CD4-positive, alpha-beta T cell treated with Interleukin-15 for 4 hours (primary cell): ENCODE measurements at places on chromosomes 2 and 18.

- no peak for DNase-seq
These were observed 147.7 kb upstream of the RAB12 start for GRCh38 chr18:8461544-8461943.

- DNase-seq = no peak
These were observed 25.1 kb downstream of the COLEC12 start for GRCh38 chr18:475202-476031.

GRCh38 chr18:48116873-48117630 lies 186.6 kb upstream of the SMAD2 start:
- no peak for DNase-seq

GRCh38 chr2:181275643-181276070 lies 181.5 kb upstream of the ITGA4 start:
- DNase-seq = peak; percentile 40

- DNase-seq = no peak
These were observed 18.8 kb downstream of the MAPK4 start for GRCh38 chr18:50578651-50579050.

- no peak for DNase-seq
These were observed 14.4 kb downstream of the RAB12 start for GRCh38 chr18:8623549-8624106.

- DNase-seq = no peak
These were observed 58.7 kb upstream of the SLC66A3 start for GRCh38 chr2:11096591-11096990.

DNA sequence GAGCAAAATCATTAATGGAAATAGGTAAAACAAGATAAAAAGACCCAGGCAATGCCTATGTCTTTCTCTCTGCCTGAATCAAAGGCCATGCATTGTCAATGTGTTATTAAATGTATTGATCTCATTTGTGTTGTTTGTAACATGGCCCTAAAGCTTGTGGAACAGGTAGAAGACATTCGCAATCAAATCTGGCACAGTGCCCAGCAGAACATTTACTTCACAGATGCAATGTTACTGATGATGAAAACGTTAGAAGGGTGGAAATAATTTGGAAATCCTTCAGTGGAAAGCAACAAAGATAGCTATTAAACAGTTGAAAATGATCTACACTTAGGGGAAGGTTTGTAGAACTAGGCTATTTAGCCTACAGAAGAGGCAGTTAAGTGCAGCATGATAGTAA lies 368.2 kb downstream of the EPHA4 start:
- DNase-seq = no peak

DNA sequence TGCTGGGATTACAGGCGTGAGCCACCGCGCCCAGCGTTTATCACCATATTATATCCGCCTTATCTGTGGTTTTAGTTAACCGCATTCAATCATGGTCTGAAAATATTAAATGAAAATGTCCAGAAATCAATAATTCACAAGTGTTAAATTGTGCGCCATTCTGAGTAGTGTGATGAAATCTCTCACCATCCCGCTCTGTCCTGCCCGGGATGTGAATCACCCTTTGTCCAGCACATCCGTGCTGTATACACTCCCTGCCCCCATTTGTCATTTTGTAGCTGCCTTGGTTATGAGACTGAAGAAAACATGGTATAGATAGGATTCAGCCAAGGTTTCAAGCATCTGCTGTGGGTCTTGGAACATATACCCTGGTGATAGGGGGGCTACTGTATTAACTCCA lies 70.7 kb downstream of the TIMM21 start:
- DNase-seq = no peak

GRCh38 chr2:64937687-64938491 lies 51.3 kb upstream of the SLC1A4 start:
- no peak for DNase-seq

- DNase-seq = no peak
These were observed 26.3 kb downstream of the DHRS9 start for GRCh38 chr2:169095621-169096105.

DNA sequence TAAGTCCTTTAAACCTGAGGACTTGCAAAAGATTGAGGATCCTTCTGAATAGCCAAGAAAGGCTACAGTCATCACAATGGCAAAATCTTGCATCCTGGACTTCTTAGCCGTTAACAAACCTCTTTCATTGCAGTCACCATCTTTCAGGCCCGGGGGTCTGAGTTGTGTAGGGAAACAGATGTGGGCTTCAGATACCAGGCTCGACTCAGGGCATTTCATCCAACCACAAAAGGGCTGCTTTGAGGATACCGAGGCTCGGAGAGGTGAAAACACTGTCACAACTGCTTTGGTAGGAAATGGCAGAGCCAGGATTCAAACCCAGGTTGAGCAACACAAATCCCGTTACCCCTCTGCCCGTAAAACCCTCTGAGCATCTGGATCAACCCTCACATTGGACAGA lies 147.4 kb downstream of the TFCP2L1 start:
- no peak for DNase-seq

DNA sequence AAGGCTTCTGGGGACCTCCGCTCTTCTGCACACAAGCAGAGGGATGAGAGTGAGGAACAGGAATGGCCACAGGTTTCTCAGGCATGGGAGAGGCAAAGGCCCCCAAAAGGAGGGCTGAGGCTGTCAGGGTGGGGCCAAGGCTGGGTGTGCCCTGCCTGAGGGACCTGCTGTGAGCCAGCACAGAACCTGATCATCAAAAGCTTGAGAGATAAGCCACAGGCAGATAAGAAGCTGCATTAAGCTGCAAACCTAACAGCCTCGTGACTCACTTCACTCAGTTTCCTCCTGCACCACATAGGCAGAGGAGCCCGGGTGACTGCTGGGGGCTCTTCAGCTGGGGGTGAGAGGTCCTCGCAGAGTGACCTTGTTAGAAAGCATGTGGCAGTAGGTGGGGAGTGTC lies 64.5 kb upstream of the LAPTM4A start:
- no peak for DNase-seq

DNA sequence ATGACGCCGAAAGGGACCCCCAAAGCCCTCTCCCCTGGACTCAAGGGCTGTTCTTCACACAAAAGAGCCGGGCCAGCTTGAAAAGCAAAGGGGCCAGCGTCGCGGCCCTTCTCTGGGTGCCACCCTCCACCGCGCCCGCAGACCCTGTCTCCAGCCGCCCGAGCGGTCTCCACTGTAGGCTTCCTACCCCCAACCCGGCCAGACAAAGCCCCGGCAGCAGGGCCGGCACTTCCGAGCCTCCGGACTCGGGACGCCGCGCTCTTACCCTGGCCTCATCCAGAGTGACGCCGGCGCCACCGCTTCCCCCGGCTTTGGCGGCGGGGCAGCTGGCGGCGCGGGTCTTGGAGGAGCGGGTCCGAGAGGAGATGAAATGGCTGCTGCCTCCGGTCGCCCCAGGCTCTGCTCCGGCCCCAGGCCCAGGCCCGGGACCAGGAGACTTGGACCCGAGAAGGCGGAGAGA lies 603 bp downstream of the ATAD2B start:
- no peak for DNase-seq

- DNase-seq = no peak
These were observed 413.6 kb downstream of the THSD7B start for GRCh38 chr2:137178951-137179377.

GRCh38 chr2:183543731-183544130 lies 419.5 kb downstream of the NUP35 start:
- DNase-seq = no peak

GRCh38 chr2:33215299-33215698 lies 261.1 kb upstream of the RASGRP3 start:
- no peak for DNase-seq

DNA sequence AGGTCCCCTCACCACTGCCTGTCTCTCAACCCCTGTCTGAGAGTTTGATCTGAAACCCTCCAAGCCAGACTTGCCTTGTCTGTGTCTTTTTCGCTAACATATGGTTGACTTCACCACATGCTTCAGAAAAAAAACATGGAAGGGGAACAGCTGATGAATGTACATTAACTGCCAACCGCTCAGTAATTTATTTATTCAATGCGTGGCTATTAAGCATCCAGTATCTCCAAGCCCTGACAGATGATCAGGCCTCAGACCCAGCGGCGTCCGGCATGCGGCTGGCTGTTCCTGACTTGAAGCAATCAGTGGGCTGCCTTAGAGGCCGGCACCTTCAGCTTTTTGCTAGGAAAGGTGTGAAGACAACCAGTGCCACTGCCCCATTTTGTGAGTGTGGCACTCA lies 62.3 kb downstream of the NGEF start:
- no peak for DNase-seq

- no peak for DNase-seq
These were observed 237.5 kb downstream of the TWIST2 start for GRCh38 chr2:239085201-239085992.

DNA sequence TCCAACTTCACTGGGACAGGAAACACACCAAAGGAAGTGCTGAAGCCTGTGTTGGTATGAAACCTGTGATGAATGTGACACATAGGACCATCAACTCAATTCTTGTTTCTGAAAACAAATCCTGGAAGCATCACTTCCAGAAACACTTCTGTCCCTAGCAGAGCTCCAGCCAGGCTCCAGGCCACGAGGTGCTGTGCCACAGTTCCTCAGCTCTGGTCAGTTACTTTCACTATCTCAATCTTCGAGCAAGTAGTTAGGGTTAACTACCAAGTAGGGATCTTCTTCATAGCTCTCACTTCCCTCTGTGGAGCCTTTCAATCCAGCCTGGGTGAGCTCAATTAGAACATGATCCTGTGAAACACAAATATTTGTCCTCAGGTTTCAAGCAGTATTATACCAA lies 3.6 kb upstream of the LCT start:
- DNase-seq = no peak

GRCh38 chr2:123073371-123073770 lies 951.7 kb upstream of the CNTNAP5 start:
- no peak for DNase-seq

- DNase-seq = no peak
These were observed 797.0 kb upstream of the CHAC2 start for GRCh38 chr2:52970642-52971041.

DNA sequence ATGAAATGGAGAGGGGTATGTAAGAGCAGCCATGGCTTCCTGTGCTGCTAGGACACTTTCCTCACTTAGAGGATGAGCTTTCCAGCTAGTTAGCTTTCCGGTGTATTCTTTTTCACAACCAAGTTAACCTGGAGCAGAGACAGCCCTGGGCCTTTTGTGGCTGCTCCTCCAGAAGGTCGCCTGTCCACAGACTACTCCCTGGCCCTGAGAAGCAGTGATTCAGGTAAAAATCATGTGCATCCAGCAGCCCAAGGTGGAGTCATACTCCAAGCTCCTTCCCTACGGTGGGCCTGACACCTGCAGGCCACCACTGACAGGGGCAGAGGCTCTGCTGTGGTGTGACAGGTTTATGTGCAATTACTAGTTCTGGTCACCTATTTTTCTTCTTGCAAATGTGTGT lies 187.2 kb downstream of the ANKRD30B start:
- DNase-seq = no peak

GRCh38 chr2:232993231-232993821 lies 19.7 kb downstream of the NGEF start:
- no peak for DNase-seq

- no peak for DNase-seq
These were observed 139.0 kb downstream of the CELF4 start for GRCh38 chr18:37426586-37426985.

GRCh38 chr2:225378984-225379383 lies 20.5 kb upstream of the NYAP2 start:
- no peak for DNase-seq

DNA sequence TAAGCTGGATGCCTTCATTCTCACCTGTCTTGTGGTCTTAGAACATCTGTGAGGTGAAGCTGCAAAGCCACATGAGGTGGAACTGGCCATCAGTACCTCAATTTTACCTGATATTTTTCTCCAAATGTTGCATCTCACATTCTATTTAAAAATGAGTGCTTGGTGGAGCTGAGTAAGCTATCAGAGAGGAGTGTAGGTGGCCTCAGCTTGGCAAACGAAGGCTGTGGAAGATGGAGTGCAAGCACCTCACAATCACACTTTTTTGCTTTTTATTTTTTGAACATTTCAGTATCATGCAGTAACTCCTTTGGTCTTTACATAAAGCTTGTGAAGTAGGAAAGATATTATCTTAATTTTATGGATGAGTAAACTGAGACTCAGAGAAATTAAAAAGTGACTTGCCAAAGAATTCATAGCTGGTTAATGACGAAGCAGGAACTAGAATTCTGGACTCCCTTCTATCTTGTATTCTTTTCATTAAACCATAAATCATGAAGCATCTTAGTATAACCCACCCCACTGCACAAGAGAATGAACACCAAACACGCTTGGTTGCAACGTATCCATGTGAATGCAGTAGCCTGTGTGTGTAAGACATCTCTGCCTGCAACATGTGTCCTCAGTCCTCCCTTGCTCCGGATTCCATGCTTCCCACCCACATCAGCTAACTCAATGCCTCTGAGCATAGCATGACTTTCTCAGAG lies 27.2 kb downstream of the C2orf49 start:
- DNase-seq = no peak

DNA sequence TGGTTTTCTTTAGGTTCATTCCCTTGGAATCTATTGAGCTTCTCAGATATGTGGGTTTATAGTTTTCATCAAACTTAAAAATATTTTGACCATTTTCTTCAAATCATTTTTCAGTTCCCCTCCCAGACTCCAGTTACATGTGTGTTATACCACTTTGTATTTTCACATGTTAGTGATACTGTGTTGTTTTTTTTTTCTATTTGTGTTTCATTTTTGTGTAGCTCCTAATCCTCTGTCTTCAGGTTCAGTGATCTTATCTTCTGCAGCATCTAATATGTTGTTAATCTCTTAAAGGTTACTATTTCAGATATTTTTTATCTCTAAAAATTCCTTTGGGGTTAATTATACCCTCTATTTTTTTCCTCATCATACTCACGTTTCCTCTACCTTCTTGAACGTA lies 51.2 kb downstream of the STRADB start:
- DNase-seq = no peak

DNA sequence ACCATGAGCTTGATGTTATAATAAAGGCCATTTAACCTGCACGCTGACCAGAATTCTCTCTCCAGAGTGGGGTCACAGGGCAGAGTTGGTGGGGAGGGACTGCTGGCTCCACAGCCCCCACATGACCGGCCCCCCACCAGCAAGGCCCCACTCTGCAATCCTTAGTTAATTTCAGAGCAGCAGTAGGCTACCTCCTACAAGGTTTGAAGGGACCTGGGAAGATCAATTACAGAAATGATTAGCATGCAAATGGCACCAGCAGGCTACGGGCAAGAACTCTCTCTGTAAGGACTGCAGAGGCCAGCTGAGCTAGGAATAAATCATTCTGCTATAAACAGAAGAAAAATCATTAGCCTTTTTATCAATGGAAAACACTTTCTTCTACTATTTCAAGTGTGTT lies 135.3 kb downstream of the C1D start:
- no peak for DNase-seq

- DNase-seq = no peak
These were observed 342.9 kb downstream of the PARD3B start for GRCh38 chr2:204888222-204888621.

- no peak for DNase-seq
These were observed 34.7 kb downstream of the RBKS start for GRCh38 chr2:27855476-27855875.

GRCh38 chr2:221517696-221518151 lies 54.4 kb downstream of the EPHA4 start:
- peak; percentile 87 for DNase-seq

DNA sequence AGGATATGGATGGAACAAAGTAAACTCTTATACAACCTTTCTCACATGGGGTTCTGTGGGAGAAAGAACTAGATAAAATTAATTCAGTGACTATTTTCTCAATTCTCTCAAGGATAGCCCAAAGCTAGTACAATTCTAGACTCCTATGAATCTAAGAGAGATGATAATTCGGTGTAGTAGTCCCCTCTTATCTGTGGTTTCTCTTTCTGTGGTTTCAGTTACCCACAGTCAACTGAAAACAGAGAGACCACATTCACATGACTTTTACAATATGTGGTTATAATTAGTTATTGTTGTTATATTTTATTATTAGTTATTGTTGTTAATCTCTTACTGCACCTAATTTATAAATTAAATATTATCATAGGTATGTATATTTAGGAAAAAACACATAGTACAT lies 53.5 kb upstream of the C2orf15 start:
- DNase-seq = no peak
